ENCODE measurements at places on chromosomes 16 and 17.

DNA sequence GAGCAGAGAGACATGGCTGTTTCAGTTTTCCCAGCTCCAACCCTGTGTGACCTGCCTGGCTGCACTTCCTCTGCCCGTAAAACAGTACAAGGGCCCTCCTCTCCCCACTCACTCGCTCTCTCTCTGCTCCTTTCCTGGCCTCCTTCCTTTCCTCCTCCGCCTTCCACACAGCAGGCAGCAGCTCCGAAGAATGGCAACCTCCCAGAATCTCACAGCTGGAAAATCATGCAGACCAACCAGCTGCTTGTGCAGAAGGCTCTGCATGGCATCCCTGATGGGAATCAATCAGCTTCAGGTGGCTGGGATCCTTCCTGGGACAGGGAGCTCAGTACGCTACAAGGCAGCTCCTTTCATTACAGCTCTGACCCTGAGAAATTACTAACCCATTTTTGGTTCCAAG, 27.4 kb downstream of the TMEM132E start:
- DNase-seq: no peak

DNA sequence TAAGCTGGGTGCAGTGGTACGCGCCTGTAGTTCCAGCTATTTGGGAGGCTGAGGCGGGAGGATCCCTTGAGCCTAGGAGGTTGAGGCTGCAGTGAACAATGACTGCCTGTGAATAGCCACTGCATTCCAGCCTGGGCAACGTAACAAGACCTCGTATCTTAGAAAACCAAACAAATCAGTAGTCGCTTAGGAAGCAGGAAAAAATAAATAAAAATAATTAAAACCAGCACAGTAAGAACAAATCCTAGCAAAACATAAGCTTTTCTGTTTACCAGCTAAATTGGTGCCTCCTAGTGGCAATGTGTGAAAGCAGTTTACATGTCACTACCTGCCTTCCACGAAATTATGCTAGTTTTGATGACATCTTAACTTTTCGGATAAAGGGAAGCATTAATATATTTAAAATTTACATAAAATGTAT, 1.3 kb downstream of the ARMC5 start:
- no peak for DNase-seq

DNA sequence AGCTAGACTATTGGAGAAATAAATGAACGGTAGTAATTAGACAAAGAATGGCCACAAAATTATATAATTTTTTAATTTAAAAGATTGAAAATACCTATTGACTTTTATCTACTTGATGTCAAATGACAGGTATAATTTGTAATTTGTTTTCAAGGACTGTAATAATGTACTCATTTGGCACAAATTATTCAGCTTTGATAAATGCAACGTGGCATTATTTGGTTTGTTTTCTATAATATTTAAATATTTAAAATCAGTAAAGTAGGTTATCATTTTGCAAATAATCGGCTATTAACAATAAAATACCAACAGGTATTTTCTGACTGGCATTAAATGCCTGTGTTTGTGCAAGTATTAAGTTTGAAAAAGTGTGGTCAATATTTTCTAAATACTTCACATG, 60.6 kb downstream of the CDH11 start:
- no peak for DNase-seq

GRCh38 chr16:35011-35677, 18.3 kb downstream of the POLR3K start:
- peak; percentile 26 for DNase-seq

DNA sequence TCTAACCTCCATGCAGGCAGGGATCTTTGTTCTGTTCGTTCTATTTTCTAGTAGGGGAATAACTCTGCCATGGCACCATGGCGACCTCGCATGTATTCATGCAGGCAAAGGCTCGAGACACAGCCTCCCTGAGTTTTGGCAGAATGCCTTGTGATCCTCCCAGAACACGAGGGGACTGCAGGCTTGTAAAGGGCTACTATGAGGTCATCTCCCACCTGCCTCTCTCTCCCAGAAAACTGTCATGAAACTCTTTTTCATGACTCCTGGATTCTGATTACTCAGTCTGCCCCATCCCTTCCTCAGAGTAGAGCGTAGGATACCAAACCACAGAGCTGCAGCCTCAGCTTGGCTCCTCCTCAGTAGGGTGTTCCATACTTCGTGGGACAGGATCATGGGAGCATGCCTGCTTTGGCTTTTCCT, 64.3 kb downstream of the IGF2BP1 start:
- no peak for DNase-seq

- no peak for DNase-seq
Observed at GRCh38 chr17:73455050-73455687, 143.4 kb upstream of the CDC42EP4 start.

- no peak for DNase-seq
Observed at GRCh38 chr17:77508047-77508715, 367.4 kb downstream of the SEC14L1 start.

GRCh38 chr16:17930280-17930679, 406.3 kb downstream of the NPIPA8 start:
- no peak for DNase-seq

DNA sequence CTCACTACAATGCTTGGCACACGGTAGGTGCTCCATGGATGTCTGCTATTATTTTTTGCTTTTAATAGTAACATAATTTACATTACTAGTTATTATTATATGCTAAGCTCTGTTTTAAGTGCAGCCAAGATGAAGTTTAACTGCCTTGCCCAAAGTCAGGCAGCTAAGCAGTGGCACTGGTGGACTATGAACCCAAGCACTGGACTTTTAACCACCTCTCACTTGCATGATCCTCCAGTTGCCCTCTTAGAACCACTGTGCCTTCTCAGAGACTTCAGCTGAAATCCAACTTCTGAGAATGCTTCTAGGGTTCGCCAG, 1.5 kb upstream of the ZNF207 start:
- DNase-seq: no peak

GRCh38 chr16:23071196-23072083, 77.8 kb downstream of the USP31 start:
- no peak for DNase-seq

GRCh38 chr16:82650804-82651203, 24.0 kb downstream of the CDH13 start:
- no peak for DNase-seq

- DNase-seq: no peak
Observed at GRCh38 chr17:77186141-77186604, 45.4 kb downstream of the SEC14L1 start.

GRCh38 chr16:69883744-69884143, 67.4 kb upstream of the CLEC18A start:
- no peak for DNase-seq

GRCh38 chr17:74567397-74567796, at the start of gene CD300H:
TSS of gene CD300H (minus strand) at chr17:74567509.
- no peak for DNase-seq

DNA sequence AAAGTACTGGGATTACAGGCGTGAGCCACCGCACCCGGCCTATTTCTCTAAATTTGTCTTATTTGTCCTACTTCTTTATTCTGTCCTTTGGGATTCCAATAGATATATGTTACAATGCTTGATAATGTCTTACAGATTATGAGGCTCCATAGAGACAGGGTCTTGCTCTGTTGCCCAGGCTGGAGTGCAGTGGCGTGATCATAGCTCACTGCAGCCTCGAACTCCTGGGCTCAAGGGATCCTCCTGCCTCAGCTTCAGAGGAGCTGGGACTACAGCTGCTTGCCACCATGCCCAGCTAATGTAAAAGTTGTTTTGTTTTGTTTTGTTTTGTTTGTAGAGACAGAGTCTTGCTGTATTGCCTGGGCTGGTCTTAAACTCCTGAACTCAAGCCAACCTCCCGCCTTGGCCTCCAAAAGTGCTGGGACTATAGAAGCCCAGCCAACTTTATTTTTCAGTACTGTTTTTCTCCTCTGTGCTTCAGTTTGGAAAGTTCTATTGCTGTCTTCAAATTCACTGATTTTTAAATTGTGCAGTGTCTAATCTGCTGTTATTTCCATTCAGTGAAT, 10.3 kb downstream of the ANKRD13B start:
- no peak for DNase-seq

GRCh38 chr17:12133183-12133582, 112.5 kb downstream of the MAP2K4 start:
- DNase-seq: no peak

DNA sequence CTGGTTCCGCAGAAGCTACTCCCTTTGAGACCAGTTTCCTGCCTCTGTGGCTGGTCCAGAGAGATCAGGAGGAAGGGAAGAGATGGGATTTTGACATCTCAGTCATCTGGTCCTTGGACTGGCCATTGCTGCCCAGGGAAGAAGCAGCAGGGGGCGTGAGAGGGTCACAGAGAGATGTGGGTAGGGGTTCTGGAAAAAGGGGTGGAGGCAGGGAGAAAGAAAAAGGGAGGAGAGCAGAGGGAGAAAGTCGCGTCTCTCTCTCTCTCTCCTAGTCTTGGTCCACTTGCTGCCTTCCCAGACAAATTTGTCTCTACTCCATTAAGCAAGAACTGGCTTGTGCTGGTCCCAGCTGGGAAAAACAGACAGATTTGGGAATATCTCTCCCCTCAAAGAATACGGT, 4.4 kb downstream of the SHBG start:
- DNase-seq: no peak

GRCh38 chr17:27478901-27479538, 22.8 kb downstream of the KSR1 start:
- no peak for DNase-seq

Data from CD8-positive, alpha-beta T cell (primary cell).